ENCODE measurements at places on chromosomes 11 and 22.

DNA sequence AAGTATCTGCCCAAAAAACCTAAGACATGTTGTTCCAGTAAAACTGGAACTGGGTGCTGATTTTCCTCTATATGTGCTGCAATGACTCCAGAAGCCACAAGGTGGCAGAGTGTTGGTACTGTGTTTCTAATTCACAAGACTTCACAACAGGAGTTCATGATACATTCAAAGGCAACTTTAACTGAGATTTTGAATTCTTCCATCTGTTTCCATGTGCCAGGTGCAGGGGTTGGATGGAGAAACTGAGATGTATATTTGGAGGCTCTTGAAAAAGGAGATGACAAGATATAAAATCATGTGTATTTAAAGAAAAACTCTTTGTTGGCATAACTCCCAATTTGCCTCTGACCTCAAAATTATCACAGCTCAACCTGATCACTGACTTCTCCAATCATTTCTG, 1098.6 kb upstream of the CCDC90B start:
- peak; percentile 16 for DNase-seq

DNA sequence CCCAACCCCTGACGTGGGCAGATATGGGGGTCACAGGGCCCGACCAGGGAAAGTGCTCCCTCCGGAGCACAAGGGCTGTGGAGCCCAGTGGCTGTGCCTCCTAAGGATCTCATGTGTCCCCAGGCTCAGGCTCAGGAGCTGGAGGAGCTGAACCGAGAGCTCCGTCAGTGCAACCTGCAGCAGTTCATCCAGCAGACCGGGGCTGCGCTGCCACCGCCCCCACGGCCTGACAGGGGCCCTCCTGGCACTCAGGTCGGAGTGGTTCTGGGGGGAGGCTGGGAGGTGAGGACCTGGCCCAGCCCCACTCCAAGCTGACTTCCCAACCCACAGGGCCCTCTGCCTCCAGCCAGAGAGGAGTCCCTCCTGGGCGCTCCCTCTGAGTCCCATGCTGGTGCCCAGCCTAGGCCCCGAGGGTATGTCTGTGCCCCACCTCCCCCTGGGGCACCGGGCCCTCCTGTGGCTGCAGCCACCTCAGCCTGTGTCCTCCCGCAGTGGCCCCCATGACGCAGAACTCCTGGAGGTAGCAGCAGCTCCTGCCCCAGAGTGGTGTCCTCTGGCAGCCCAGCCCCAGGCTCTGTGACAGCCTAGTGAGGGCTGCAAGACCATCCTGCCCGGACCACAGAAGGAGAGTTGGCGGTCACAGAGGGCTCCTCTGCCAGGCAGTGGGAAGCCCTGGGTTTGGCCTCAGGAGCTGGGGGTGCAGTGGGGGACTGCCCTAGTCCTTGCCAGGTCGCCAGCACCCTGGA, 2.5 kb downstream of the RASSF7 start:
- DNase-seq, result no peak

- DNase-seq, result peak; percentile 54
Observed at GRCh38 chr11:15819679-15820286, 536.6 kb downstream of the SOX6 start.

GRCh38 chr11:64598106-64598796, 7.2 kb downstream of the SLC22A12 start:
- no peak for DNase-seq

DNA sequence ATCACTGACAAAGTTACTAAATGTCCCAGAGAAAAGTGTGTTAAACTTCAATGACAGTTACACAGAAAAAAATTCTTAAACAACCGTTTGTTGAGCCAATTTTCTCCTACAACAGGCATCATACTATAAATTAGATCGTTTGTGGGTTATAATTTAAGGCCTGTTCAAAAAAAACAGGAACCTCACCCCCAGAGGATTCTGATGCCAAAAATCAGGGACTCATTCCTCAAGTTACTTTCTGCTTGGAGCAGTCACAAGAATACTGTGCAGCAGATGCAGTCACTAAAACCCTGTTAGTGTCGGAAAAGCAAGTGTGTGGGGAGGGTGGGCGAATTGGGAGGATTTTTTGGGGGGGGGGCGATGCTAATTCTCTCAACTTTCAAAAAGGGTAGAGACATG, 657 bp downstream of the CWC15 start:
- no peak for DNase-seq

GRCh38 chr11:113947994-113948393, 26.9 kb upstream of the HTR3A start:
- no peak for DNase-seq

GRCh38 chr11:119784421-119784820, 55.4 kb upstream of the NECTIN1 start:
- no peak for DNase-seq
